ENCODE measurements at places on chromosomes 1 and 21. TPM values are rescaled to one million over a fixed set of nuclear protein-coding genes. Genes with fewer than 3 reads are reported as not detected.
A peak's percentile ranks its signal among the peaks of the same experiment; 100 is the strongest.

DNA sequence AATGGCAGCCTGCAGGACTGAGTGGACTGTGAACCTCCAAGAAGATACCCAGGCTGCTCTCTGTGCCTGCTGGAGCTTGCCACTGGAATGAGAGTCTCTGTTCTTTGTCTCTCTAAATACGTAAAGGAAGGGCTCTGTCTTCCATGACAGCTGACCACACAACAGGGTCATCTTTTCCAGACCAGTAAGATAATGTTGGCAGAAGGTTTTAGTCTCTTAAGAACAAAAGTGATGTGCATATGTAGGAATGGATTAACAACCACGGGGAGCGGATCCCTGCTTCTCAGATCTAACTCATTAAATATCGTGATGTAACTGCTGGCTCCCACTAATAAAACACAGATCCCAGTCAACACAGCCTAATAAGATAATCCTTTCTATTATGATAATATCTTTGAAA is 67.5 kb downstream of the MAP10 start:
- DNase-seq = no peak

DNA sequence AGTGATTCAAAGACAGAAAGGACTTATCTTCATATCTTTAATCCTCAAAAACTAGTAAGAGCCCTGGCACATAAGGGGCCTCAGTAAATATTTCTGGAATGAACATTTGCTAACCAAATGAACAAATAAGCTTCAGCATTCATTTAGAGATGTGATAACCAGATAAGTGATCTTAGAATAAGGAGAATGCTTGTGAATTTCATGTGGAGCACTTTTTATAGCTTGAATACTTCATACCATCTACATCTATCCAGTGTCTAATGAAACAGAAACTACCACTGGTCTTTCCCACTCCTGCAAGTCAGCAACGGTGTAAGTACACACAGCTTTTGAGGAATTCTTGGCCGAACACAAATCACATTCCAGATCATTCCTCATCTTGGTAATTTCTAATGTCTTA is 38.5 kb downstream of the EDEM3 start:
- DNase-seq = no peak

GRCh38 chr1:171313319-171313834 is 606 bp upstream of the FMO4 start:
- DNase-seq = no peak

- DNase-seq = peak; percentile 17
Measured at GRCh38 chr1:164440232-164440631, 118.8 kb upstream of the PBX1 start.

GRCh38 chr1:200659269-200659668 is 10.4 kb downstream of the DDX59 start:
- DNase-seq = no peak

Gene UMODL1
- total RNA-seq = not detected

Gene FOXD3
- total RNA-seq = 0.18 TPM

Data from left cardiac atrium (tissue), 4 donors.